ENCODE measurements at places on chromosomes 5 and 9.

- no peak for DNase-seq
These were observed 2023.0 kb upstream of the CDH9 start for GRCh38 chr5:29061381-29061780.

DNA sequence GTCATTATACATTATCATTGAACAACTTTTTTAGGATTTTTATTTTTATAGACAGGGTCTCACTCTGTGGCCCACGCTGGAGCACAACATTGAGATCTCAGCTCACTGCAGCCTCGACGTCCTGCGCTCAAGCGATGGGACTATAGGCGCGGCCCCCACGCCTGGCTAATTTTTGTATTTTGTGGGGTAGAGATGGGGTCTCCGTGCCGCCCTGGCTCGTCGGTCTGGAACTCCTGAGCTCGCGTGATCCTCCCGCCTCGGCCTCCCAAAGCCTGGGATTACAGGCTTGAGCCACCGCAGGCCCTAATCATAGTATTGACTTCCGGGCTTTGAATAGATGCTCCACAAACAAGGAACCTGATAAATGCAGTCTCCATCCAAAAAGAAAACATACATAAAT is 1.4 kb upstream of the EDF1 start:
- DNase-seq, result no peak

- DNase-seq, result no peak
These were observed 44.1 kb downstream of the PIK3R1 start for GRCh38 chr5:68259700-68260099.

DNA sequence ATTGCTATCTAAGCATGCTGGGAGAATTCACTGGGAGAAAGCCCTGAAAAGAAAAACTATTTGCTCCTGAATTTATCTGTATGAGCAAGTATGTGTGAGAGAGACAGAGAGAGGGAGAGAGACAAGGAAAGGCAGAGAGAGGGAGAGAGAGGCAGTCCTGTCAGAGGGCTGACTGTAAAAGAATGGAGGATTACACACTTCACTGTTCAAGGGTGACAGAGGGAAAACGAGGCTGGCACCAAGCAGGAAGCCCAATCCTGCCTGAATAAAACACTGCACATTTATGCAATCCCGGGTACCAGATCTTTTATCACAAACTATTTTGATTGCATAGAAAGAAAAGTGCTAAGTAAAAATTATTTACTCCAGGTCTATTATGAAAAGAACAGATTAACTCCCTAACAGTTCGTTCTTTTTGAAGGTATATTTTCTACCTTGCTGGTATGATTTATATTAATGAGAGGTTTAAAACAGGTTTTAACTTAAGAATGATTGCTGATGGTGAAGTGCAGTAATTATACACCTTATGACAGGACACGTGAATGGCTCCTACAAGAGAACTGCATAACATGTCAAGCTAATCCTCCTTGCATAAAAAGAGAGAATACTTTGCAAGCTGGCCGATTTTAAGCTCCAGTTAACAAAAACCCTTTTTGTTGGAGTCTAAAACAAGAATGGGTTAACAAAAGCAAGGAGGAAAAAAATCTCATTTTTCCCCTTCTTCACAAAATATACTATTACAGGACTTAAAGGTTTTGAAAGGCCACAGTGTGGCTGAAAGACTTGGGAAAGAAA is 82.5 kb downstream of the NFIB start:
- no peak for DNase-seq

GRCh38 chr9:74711341-74711740 is 176.4 kb downstream of the TRPM6 start:
- no peak for DNase-seq

DNA sequence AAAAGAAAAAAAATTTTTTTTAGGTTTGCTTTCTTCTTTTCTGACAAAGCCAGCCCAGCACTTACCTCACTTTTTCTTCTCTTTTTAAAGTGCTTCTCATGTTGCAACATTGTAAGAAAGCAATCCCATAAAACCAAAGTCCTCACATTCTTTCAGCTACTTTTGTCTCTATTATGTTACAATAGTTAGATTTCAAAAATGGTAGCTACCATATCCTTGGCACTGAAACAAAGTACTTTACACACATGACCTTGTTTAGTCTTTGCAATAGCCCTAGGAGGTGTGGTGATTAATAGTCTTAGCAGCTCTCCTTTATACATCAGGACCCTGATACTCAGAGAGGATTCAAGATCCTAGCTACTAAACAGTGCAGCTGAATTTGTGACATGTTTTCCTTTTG is 23.5 kb upstream of the CARTPT start:
- DNase-seq, result no peak

GRCh38 chr9:112041536-112042243 is 133.4 kb downstream of the SUSD1 start:
- no peak for DNase-seq

DNA sequence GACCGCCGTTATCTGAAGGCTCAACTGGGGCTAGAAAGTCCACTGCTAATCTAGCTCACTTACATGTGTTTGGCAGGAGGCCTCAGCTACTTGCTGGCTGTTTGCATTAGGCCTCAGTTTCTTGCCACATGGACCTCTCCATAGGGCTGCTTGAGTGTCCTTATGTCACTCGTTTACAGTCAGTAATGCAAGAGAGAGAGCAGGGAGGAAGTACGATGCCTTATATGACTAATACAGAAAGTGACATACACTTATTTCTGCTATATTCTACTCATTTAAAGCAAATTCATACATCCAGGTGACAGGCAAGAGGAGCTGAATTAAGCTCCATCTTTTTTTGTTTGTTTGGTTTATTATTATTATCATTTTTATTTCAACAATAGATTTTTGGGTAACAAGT is 179.6 kb downstream of the LURAP1L start:
- no peak for DNase-seq

- DNase-seq, result no peak
These were observed 54.7 kb downstream of the NAA35 start for GRCh38 chr9:85995599-85995998.

DNA sequence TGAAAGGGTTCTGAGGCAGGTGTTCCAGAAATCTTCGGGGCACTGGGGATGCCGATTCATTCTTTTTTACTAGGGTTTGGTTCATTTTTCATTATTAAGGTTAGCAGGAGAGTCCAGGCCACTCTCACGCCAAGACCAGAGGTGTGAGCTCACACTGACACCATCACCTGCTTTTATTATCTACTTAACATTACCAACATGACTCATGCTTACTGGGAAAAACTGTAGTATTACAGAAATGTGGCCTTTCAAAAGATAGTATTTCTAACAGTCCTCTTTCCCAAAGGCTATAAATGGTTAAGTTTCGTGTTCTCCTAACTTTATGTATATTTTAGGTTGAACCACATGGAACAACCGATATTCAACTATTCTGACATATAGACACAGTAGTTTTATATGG is 222.1 kb downstream of the ROR2 start:
- no peak for DNase-seq

- no peak for DNase-seq
These were observed 31.7 kb upstream of the GNE start for GRCh38 chr9:36289836-36290435.

DNA sequence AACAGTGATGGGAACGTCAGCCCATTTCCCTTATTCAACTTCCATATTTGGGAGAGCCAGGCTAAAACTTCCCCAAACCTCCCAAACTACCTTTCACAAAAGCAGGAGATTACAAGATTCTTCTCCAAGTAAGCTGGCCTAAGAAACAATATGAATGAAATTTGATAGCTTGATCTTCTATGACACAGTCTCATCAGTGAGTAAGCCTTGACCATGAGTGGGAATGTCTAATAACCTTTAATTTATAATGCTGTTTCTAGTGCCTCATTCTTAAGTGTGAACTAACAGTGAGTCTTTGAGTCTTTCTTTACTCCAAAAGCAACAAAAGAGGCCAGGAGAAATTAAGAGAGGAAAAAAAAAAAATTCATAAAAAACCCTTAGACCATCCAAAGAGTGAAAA is 1379.9 kb downstream of the EFNA5 start:
- DNase-seq, result no peak

- no peak for DNase-seq
These were observed 3.3 kb downstream of the SHISAL2B start for GRCh38 chr5:64693636-64694035.

DNA sequence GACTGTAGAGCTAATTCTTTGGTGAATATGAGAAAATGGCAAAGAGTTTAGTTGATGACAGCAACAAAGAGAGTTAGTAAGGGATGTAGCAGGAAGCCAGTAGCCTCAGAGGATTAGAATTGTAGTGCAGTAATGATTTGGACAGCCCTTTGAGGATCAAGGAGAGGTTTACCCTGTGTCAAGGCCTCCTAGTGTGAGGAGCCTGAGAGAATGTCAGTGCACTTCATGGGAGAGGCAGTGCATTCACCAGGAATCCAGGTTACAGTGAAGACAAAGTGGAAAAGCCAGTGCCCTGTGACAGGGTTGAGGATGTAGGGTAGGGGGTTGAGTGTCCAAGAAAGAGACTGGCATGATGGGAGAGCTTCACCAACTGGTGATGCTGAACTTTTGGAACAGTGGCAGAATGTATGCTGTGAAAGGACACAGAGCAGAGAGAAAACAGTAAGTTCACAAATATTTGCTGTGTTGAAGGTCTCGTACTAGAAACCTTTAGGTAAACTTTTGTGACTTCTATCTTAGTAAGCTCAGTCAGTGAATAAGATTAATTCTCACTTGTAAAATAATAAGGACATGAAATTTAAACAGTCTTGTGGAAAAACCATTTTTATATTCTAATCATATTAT is 27.3 kb downstream of the NLN start:
- DNase-seq, result no peak

- no peak for DNase-seq
These were observed 10.6 kb upstream of the ANGPTL2 start for GRCh38 chr9:127132921-127133647.

DNA sequence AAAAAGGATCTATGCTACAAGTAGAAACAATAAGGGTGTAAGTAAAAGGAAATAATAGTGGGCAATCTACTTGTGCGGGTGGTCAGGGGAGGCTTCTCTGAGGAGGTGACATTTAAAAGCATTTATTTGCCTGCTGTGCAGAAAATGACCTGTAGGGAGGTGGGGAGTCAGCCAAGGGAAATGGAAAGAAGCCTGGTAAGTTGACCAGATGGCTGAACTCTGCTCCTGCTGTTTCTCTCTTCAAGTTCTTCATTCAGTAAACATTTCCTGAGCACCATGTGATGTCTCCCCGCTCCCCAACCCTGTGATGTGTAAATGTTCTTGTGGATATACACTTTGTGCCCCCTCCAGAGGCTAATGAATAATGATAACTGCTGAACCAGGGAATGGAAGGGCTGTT is 9.9 kb upstream of the SPIN1 start:
- DNase-seq, result no peak

- DNase-seq, result no peak
These were observed 3.5 kb upstream of the LOX start for GRCh38 chr5:122081541-122081940.

DNA sequence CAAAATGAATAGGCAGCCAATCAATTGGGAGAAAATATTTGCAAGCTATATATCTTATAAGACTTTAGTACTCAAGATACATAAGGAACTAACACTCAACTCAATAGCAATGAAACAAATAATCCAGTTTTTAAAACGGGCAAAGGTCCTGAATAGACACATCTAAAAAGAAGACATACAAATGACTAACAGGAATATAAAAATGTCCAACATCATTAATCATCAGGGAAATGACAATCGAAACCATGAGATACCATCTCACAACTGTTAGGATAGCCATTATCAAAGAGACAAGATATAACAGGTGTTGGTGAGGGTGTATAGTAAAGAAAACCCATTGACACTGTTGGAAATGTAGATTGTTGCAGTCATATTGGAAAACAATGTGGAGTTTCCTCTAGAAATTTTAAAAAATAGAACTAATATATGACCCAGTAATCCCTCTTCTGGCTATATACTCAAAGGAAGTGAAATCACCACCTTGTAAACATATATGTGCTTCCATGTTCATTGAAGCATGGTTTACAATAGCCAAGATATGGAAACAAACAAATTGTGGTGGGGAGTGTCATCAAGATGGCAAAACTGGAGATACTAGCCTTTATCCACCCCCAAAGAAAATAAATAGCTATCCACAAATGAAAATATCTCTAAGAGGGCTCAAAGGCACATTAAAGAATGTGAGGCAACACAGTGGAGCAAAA is 13.9 kb upstream of the BTNL3 start:
- no peak for DNase-seq

- DNase-seq, result no peak
These were observed 362.8 kb upstream of the RPS23 start for GRCh38 chr5:82640916-82641315.

DNA sequence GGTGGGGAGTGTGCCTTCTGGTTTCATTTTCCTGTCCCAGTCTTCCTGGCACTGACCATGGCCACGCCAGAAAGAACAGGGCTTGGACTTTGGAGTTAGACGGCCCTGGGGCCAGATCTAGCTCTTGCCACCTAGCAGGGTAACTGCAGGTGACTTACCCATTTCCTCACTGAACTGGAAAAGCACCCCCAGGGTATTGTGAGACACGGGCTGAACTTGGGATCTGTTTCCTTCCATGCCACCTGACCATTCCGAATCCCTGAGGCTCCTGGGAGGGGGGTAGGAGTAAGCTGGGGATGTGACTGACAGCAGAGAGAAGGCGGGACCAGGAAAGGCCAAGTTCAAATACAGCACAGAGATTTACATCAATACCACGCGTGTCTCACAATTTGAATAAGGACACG is 9.4 kb downstream of the HNRNPAB start:
- no peak for DNase-seq

DNA sequence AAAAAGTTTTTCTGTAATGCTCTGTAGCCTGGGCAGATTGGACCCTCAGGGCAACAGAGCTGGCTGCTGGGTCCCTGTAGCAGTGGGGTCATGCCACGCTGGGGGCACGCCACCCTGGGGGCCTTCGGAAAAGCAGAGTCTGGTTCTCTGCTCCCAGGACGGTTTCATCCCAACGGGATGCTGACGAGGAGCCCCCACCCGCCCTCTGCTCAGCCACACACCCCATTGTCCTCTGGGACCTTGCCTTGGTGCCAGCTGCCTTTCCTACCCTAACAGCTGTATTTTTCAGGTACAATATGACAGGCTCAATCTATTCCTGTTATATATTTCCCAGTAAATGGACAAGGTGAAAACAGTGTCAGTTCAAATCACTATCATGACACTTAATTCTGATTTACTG is 29.0 kb upstream of the MVB12B start:
- no peak for DNase-seq

GRCh38 chr5:150632305-150633160 is 7.9 kb upstream of the SYNPO start:
- no peak for DNase-seq

- no peak for DNase-seq
These were observed 31.0 kb upstream of the IER5L start for GRCh38 chr9:129209109-129209508.

DNA sequence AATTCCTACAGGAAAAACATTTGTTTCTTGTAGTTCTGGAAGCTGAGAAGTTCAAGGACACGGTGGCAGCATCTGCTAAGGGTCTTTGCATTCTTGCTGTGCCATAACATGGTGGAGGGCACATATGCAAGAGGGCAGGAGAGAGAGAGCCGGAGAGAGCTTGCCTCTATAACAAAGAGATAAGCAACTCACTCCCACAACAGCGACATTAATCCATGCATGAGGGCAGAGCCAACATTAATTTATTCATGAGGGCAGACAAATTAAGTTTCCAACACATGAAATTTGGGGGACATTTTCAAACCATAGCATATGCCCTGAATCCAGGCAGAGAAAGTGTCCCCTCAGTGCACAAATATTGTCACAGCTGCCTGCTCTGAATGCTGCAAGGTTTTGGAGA is 4.4 kb upstream of the GTF3C5 start:
- DNase-seq, result no peak

- DNase-seq, result no peak
These were observed 581.8 kb downstream of the TAF11L14 start for GRCh38 chr5:18216016-18216415.

- DNase-seq, result no peak
These were observed 267.5 kb downstream of the ACTL7B start for GRCh38 chr9:108588246-108588645.
